ENCODE measurements at places on chromosomes 2 and 18.

DNA sequence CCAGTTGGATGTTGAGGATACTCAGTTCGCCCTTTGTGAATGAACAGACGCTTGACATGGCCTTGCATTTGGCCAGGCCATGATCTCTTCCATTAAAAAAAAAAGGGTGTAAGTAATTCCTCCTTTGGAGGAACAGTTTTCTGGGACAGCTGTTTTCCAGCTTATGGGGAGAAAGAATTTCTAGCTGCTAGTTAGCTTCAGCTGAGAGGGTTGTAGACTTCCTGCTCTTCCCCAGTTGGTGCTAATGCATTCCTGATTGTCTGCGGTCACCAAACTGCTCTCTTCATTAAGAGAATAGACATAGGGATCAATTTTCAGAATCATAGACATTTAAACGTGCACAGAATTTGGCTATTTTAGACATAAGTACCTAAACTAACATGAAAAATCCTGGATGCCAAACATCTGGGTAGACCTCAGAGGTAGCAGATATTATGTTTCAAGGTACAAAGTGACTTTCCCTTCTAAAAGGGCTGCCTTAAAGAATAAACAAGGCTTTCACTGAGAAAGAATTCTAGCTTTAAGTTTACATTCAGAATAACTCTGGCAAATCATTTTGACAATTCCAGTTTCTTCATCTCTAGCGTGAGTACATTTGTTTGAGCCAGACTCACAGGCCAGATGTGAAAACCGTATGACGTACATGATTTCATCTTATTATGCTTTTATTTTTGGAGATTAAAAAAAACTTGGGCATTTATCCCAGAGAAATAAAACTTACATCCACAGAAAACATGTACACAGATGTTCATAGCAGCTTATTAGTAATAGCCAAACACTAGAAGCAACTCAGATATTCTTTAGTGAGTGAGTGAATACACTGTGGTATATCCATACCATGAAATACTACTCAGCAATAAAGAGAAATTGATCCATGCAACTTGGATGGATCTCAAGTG is 71.2 kb downstream of the MAIP1 start:
- no peak for DNase-seq

GRCh38 chr2:239025096-239025801 is 177.4 kb downstream of the TWIST2 start:
- no peak for DNase-seq

GRCh38 chr2:36737131-36737750 is 40.7 kb downstream of the VIT start:
- DNase-seq, result no peak

DNA sequence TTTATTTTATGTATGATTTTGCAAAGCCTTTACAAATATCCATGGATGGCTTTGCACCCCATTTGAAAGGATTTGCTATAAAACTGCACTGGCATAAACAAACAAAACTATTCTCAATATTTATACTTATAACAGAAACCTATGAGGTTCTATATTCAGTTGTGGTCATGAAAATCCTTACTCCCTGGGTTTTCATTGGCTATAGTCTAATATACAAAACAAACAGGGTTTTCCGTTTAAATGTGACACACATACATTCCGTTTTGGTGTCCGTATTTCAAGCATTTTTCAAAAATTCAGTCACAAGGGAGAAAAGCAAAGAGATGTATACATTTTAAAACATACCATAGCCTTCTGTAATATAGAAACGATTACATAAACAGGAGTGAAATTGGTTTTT is 100.0 kb downstream of the TCF4 start:
- no peak for DNase-seq

DNA sequence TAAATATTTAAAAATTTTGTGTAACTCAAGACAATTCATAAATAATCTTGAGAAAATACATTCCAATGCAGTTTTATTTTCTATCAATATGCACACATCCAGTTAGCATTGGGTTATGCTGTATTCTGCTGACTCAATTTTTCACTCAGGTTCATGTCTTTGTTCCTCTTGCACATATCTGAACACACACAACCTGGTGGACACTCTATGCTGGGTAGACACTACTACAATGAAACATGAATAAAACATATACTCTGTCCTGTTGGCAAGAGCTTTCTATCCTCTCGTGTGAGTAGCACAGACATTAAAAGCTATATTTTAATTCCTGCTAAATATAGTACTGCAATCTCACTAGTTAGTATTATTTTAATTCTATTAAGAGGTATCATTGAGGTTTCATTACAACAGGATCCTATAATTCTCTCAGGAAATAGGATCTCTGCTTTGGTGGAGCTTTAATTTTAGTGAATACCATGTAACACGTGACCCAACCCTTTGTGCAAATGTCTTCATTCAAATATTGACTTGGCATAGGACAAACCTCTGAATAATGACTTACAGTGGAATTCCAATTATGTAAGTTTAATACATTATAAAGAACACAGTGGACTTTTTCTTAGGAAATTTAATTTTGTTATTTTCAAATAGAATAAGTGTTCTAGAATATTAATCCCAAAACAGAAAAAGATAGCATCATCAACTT is 342.3 kb upstream of the TMEFF2 start:
- DNase-seq, result no peak

- no peak for DNase-seq
Measured at GRCh38 chr2:38925982-38926381, 36.3 kb downstream of the ARHGEF33 start.

GRCh38 chr2:180607514-180608049 is 372.8 kb upstream of the UBE2E3 start:
- no peak for DNase-seq

GRCh38 chr2:68741805-68742306 is 7.2 kb downstream of the ARHGAP25 start:
- no peak for DNase-seq

DNA sequence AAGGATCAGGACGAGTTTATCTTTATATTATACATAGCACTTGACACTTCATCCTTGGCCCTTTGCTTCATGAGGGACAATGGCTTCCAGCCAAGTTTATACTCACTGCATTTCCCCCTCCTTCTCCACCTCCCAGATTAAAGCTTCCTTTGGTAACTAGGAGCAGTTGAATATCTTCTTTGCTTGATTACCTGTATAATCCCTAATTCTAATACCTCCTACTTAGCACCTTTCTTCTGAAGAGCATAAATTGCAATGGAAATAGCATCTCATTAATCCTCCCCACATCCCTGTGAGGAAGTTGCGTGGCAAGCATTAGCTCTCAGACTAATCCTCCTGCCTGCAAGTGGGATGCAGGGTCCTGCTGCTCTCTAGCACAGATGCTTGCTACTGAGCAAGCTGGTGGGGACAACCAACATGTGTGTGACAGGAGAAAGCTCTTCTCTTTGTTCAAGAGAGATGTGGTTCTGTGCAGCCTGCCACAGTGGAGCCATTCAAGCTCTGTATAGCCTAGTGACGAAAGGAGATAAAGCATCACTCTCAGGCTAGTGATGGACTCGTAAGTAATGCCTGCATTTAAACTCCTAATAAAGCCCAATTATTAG is 19.1 kb downstream of the KLHL14 start:
- DNase-seq, result no peak

- DNase-seq, result no peak
Measured at GRCh38 chr18:45083226-45083855, 402.7 kb downstream of the SETBP1 start.

Data from CD4-positive, alpha-beta T cell treated with Interleukin-12 subunit alpha and Interleukin-12 subunit beta, for 1 hour (primary cell).